ENCODE measurements at places on chromosomes 5 and 9.

DNA sequence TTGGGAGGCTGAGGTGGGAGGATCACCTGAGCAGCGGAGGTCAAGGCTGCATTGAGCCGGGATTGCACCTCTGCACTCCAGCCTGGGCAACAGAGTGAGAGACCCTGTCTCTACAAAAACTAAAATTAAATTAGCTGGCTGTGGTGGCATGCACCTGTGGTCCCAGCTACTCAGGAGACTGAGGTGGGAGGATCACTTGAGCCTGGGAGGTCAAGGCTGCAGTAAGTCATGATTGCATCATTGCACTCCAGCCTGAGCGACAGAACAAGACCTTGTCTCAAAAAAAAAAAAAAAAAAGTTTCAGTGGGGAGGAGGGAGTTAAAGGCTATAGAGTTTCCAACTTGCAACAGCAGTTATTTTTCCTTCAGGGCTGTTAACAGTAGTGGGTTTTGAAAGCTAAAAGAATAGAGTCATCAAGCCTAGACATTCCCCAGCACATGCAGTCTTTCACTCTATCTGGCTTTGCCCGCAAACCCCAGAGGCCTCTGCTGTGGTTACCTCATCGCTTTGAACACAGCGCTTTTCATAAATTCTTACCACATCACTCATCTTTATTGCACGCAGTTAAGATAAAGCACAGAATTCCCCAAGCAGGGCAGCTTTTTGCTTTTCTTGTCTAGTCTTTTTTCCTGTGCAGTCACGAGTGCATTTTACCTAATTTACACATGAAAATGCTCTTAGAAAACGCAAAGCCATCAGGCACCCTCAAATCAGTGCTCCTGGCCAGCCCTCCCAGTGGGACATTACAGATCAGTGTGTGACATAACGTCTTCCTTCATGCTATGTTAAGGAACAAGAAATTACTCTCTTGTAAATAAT lies 8.7 kb upstream of the SLC2A8 start:
- DNase-seq, result peak; percentile 96

- DNase-seq, result no peak
Observed at GRCh38 chr5:73318308-73318719, 130.3 kb downstream of the FOXD1 start.

DNA sequence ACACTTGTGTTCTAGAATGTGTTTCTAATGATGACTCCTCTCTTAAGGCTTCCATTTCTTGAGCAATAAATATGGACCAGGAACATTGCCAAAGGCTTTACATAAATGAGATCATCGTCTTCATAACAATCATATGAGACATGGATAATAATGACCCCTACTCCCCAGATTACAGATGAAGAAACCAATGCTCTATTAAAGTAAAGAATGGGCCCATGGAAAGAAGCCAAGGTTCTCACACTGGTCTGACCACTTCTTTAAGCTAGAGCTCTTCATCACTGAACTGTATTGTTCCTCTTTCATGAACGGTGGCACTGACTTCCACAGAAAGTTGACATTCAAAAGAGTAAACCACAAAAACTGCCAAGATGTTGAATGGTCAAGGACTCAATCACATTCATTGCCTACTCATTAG lies 65.3 kb downstream of the MARCHF3 start:
- no peak for DNase-seq

DNA sequence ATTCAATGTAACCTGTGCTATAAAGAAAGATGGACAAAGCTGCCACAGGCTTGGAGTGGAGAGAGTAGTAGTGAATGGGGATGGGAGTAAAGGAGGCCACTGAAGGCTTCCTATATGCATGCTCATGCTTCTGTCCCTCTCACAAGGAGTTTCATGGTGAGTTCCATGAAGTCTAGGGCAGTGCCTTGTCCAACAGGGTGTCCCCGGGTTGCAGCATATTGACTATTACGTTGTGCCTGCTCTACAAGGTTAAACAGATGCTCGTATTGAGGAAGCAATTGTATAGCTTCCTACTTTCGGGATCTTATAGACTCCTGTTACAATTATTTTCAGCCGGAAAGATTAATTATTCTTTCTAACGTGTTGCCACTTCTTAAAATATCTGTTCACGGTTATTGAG lies 129.1 kb upstream of the PIK3R1 start:
- DNase-seq, result no peak

GRCh38 chr5:95949810-95950209 lies 11.8 kb downstream of the ELL2 start:
- no peak for DNase-seq

- DNase-seq, result no peak
Observed at GRCh38 chr5:124025306-124025845, 513.4 kb downstream of the CSNK1G3 start.

GRCh38 chr5:172447646-172448365 lies 6.5 kb downstream of the SH3PXD2B start:
- DNase-seq, result no peak

DNA sequence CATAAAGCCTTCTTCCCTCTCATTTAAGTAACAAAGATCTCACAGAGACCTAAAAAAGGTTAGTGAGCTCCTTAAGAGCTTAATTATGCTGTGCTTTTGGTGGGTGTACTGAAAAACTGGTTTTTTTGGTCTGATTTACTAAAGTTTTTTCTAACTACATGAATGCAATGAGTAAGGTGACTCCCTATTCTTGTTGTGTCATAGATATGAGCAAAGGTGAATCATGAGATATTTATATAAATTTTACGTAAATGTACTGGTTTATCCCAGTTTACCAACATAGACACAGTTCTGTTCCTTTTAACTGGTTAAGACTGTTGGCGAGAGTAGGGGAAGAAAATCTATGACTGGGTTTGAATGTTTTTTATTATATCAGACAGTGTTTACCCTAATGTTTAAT lies 250.5 kb downstream of the NR2F1-AS1 start:
- no peak for DNase-seq

- no peak for DNase-seq
Observed at GRCh38 chr9:71885467-71885866, 25.5 kb downstream of the ABHD17B start.

DNA sequence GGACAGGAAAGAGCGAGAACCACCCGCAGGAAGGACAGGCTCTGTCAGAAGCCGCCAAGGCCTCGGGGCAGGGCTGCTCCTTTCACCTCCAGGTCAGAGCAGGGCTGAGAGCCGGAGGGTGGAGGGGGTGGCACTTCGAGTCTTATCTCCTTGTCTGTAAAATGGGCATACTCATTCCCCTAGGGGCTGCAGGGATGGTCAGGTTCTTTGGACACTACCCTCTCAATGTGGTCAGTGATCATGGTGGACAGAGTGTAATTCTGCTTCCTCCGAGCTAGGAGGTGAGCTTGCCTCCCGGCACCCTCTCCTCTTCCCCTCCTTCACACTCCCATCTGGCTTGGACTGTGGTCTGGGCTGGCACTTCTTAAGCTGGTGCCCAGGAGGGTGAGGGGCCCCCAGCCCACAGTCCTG lies 39.6 kb downstream of the RGS3 start:
- no peak for DNase-seq

- DNase-seq, result no peak
Observed at GRCh38 chr5:75482482-75482881, 28.9 kb downstream of the CERT1 start.

GRCh38 chr9:125346080-125346732 lies 84.6 kb downstream of the GAPVD1 start:
- DNase-seq, result peak; percentile 23

DNA sequence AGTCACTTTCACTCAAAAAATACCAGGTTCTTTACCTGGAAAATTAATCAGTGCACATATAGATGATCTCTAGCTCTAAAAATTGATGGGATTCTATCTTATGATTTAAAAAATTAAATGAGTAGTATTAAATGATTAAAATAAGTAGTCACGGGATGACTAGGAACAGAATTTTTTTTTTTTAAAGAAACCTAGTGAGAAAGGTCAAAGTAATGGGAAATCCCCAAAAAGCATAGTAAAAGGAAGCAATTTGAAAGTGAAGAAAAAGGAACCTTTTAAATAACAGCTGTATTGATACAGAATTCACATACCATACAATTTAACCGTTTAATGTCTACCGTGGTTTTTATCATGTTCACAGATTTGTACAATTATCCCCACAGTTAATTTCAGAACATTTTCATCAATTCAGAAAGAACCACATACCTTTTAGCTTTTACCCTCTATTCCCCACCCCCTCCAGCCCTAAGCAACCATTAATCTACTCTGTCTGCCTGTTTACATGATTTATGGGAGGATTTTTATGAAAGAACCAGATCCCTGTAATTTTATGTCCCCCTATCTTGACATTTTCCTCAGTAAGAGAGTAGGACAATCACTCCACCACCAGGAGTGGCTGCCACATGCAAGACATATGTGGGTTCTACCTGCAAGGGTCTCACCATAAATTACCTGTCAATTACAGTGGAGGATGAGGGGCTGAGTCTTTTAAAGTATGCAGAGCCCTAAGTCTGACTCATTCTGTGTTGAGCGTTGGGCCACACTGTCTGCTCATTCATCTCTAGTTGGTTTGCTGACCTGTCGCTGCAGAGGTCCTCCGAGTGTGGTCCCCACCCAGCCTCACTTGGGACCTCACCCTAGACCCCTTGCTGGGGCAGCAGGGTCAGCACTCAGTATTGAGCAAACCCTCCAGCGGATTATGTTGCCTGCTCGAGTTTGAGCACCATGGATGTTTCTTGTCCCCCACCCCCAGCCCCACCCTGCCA lies 16.0 kb downstream of the ANKRD33B start:
- no peak for DNase-seq

DNA sequence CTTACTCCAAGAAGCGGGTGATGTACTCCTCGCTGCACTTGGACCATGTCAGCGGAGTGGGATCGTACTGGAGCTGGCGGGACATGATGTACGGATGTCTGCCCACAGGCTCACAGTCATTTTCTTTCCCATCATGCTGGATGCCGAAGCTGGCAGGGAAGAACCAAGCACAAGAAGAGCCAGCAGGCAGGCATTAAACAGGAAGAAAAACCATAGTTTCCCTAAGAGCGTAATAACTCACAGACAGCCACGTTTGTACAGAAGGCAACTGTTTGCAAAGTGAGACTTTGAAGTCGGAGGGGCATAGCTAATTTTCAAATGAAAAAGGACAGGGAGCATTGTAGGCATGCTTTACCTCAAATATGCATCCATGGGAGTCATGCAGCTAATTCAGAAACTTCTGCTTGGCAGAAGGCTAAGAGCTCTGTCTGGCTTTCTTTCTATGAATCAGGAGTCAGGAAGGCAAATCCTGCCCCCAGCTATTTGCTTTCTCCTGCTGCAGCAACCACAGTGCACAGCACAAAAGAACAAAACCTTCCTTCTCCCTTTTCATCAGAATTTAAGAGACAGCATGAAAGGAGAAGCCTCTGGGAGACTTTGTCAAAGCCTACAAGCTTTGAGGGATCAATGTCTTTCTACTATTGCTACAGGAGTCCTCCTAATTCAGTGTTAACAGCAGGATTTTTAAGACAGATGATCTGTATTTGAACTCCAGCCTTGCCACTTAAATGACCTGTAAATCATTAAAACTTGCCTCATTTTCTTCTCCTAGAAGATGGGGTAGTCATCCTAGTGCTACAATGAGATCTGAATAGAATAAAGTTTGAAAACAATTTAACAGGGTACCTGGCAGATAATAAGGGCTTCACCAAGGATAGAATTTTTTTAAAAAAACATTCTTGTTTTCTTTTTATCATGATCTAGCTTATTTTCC lies 209.1 kb downstream of the TARS1 start:
- no peak for DNase-seq

DNA sequence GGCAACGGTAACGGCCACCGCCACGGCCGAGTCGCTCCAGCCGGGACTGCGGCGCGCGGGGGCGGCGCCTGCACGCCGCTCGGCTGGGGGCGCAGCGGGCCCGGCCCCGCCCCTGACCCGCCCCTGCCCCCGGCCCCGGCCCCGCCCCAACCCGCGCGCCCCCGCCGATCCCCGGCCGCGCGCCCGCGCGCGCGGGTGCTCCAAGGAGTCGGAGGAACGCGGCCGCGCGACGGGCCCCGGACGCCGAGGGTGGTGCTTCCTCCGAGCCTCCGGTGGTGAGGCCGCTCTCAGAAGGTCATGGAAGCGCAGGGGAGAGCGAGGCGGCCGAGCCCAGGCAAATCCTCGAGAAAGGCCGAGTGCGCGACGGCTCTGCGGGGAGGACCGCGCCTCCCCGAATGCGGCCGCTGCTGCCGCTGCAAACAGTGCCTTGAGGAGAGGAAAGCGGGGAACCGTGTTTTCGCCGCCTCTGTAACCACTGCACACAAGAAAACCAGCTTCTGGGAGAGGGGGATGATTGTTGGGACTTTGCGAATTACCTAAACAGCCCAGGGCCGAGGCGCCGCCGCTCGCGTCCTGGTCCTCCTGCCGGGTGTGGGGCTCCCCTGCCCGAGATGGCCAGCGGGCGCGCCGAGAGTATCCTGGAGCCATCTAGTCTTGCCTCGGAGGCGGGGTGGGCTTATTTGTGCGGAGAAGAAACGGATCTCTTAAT lies at the start of gene LIFR:
LIFR (minus strand) TSS at position 48 of the 709 bp plus-strand sequence. CDS start 25,999 bp downstream, outside the sequence.
- DNase-seq, result peak; percentile 39

GRCh38 chr5:7849681-7850394 lies 1.1 kb downstream of the CFAP90 start:
- peak; percentile 26 for DNase-seq
